ENCODE measurements at places on chromosomes 5 and 9. TPM values are rescaled to one million over a fixed set of nuclear protein-coding genes. Genes with fewer than 3 reads are reported as not detected.
A peak's percentile ranks its signal among the peaks of the same experiment; 100 is the strongest.

DNA sequence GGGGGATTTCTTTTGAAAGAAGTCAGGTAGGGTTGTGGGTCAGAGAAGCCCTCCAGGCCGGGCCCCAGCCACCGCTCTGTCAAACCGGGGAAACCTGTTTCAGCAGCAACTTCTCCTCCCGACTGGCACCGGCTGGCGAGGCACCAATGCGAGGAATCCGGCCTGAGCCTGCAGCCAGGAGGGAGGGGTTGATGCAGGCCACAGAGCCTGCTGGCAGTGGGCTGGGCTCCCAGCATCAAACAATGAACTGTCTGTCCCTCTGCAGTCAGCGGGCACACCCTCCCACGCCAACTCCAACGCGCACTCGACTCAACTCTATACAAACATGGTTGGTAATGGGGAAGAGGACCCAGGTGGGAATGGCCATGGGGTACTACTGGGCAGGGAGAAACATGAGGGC is 12.1 kb downstream of the PCDH1 start:
- peak; percentile 64 for DNase-seq

DNA sequence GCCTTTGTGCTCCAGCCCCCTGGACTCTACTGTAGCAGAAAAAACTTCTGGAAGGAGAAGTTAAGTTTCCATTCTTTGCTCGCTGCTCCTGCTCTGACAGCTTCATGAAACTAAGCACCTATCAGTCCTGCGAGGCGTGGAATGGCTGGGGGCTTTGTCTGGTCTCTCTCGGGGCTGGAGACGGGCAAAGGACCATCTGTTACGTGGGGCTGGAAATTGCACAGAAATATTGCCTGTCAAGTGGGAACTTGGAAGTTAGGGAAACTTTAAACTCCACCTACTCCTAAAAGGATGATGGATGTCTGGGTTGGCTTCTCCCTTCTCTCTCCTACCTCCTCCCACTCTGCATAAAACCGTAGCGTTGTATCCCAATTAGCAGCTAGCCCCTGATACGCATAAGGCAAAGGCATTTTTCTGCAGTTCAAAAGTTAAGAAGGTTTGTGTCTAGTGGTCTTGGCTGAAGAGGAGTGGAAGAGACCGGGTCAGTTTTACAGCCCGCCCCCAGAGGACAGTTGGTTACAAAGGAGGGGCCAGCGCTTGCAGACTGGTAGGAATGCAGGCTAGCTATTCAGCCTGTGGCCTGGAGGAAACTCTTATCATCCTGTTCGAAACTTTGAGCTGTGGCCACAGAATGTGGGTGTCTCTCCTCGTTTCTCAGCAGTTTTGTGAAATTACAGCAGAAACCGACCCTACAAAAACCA is 1.3 kb downstream of the FBXL7 start:
- DNase-seq: no peak

GRCh38 chr5:641331-641765 is 29.2 kb downstream of the CEP72 start:
- no peak for DNase-seq

GRCh38 chr5:103424453-103425205 is 138.0 kb downstream of the NUDT12 start:
- DNase-seq: no peak

GRCh38 chr5:105670596-105670995 is 2000.1 kb downstream of the EFNA5 start:
- no peak for DNase-seq

DNA sequence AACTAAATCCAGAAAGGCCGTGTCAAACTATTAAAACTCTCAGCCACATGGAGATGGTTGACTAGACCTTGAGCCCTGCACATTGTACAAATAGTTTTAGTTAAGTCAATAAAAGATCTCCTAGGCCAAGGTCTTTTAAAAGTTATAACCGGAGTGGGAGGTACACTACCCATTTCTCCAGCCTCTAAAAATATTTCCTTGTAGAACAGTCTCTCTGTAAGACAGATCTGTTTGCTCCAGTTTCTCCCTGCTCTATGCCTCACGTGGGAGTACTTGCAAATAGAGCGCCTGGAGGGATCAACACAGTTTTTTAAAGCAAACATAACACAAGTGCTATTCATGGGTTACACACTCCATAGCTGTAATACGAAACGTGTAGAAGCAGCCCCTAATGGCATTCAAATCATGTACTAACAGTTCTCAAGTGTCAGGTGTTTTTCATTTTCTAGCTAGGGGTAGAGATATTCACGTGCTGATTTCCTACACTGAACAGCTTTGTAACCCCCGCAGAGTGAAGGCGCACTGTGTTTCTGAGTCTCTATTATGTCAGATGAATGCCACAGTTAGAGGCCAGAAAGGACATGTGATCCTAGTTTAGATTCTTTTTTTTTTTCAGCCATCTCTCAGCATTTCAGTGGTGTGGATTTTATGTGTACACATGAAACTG is 703.4 kb upstream of the GRAMD2B start:
- no peak for DNase-seq

GRCh38 chr9:34139477-34140146 is 13.1 kb upstream of the DCAF12 start:
- DNase-seq: no peak

The SLC36A2 gene
- total RNA-seq: not detected

All from mesothelial cell of epicardium (in vitro differentiated cells).